CD4-positive, alpha-beta memory T cell (primary cell): ENCODE measurements at places on chromosomes 11 and 22.

- no peak overlapping the region for H3K27ac ChIP-seq
- no peaks in the 10 kb centered on the region for H3K4me1 ChIP-seq
- no peaks in the 10 kb centered on the region for H3K36me3 ChIP-seq
- H3K27me3 ChIP-seq = no peaks in the 10 kb centered on the region
Measured at GRCh38 chr22:48335442-48336139, 1492.1 kb downstream of the BRD1 start.

- no peaks in the 10 kb centered on the region for H3K27me3 ChIP-seq
- H3K4me3 ChIP-seq = no peak overlapping the region
- no peak overlapping the region for H3K27ac ChIP-seq
- no peaks in the 10 kb centered on the region for H3K36me3 ChIP-seq
- DNase-seq = no peak
Measured at GRCh38 chr11:8008212-8008611, 21.1 kb downstream of the EIF3F start.

- H3K4me3 ChIP-seq = no peak overlapping the region
- H3K27ac ChIP-seq = no peak overlapping the region
- peaks cover 23% of the 10 kb centered on the region for H3K36me3 ChIP-seq
- no peaks in the 10 kb centered on the region for H3K27me3 ChIP-seq
Measured at GRCh38 chr11:126194121-126194543, 17.3 kb downstream of the RPUSD4 start.

GRCh38 chr11:7167976-7168740 lies 79.4 kb downstream of the RBMXL2 start:
- no peaks in the 10 kb centered on the region for H3K36me3 ChIP-seq
- no peak overlapping the region for H3K27ac ChIP-seq
- H3K4me3 ChIP-seq = no peak overlapping the region
- H3K4me1 ChIP-seq = no peaks in the 10 kb centered on the region
- DNase-seq = no peak

DNA sequence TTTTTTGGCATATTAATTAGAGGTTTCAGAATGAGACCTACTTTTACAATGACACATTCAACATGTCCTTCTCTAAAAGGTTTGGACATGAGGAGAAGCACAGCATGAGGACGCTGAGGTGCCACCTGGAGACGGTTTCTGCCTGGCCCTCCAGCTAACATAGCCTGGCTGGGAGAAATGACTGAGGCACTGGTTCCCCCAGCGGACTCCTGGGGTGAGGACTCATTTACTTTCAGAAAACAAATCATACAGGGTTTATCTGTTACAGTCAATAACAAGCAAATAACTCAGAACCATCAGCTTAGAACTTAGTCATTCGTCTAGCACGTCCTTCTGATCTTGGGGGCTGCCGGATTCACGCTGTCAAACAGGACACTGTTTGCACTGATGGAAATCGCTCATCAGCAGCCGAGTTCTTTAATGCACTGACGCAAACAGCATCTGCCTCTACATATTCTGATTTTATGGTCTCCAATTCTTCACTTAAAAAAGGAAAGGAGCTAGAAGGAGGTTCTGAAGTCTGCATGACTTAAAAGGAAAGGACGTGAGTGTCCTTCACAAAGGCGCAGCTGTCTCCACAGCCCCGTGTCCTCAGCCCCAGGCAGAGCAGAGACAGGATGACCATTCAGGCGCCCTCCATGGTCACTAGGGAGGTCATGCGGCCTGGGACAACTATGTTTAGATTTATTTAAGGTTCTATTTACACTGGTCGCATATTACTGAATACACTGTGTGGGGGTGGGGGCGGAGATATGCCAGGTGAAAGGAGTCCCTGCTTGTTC lies 44.2 kb downstream of the CERK start:
- H3K4me1 ChIP-seq = no peaks in the 10 kb centered on the region
- no peaks in the 10 kb centered on the region for H3K27me3 ChIP-seq
- no peak overlapping the region for H3K27ac ChIP-seq
- peaks cover 87% of the 10 kb centered on the region for H3K36me3 ChIP-seq
- no peak for DNase-seq
- no peak overlapping the region for H3K4me3 ChIP-seq

GRCh38 chr22:31106001-31106571 lies 1.3 kb downstream of the SELENOM start:
- peaks cover 20% of the 10 kb centered on the region for H3K4me1 ChIP-seq
- H3K27ac ChIP-seq = no peak overlapping the region
- no peaks in the 10 kb centered on the region for H3K27me3 ChIP-seq

- H3K4me1 ChIP-seq = no peaks in the 10 kb centered on the region
- no peak overlapping the region for H3K27ac ChIP-seq
Measured at GRCh38 chr11:20839231-20839630, 169.8 kb downstream of the NELL1 start.

- H3K27me3 ChIP-seq = no peaks in the 10 kb centered on the region
- H3K27ac ChIP-seq = no peak overlapping the region
- H3K4me1 ChIP-seq = no peaks in the 10 kb centered on the region
Measured at GRCh38 chr22:44409211-44409973, 88.6 kb downstream of the RTL6 start.

GRCh38 chr22:22556995-22557925 lies 1.8 kb downstream of the PRAME start:
- no peak for DNase-seq
- H3K4me1 ChIP-seq = peaks cover 3% of the 10 kb centered on the region
- no peaks in the 10 kb centered on the region for H3K27me3 ChIP-seq
- no peak overlapping the region for H3K4me3 ChIP-seq

DNA sequence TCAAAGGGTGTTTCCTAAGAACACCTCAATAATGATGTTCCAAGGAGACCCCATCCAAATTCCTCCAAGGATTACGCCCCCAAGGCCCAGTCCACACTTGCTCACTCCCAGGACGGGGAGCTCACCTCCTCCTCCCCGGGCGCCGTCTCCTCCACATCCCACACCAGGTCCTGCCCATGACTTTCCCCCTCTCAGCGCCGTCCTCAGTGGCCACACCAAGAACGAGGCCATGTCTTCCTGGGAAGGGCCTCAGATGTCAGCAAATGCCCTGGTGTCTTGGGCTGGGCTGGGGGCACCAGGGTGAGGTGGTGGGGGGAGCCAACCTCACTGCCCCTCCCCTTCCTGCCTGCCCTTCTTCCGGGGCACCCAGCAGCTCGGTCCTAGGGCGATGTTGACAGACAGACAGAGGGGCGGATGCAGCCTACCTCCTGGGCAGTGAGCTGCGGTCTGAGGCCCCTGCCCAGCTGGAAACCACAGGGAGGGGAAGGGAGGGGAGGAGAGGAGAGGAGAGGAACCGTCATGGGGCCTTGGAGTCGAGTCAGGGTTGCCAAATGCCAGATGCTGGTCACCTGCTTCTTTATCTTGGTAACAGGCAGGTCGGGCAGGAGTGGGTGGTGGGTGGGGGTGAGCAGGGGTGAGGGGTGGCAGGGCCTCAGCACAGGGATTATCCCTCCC lies at the start of the genes C11orf21 and TSPAN32:
TSS of gene C11orf21 (minus strand) at position 288 of the 675 bp plus-strand sequence. CDS start at position 178, 110 bp downstream.
TSS of gene TSPAN32 (plus strand) at position 383 of the 675 bp plus-strand sequence. CDS start at position 520, 137 bp downstream.
- peaks cover 87% of the 10 kb centered on the region for H3K4me1 ChIP-seq
- peak within 1 kb of the TSS; percentile 65 for H3K4me3 ChIP-seq
- no peaks in the 10 kb centered on the region for H3K36me3 ChIP-seq
- H3K27ac ChIP-seq = peak within 1 kb of the TSS; percentile 60
- DNase-seq = peak; percentile 52

DNA sequence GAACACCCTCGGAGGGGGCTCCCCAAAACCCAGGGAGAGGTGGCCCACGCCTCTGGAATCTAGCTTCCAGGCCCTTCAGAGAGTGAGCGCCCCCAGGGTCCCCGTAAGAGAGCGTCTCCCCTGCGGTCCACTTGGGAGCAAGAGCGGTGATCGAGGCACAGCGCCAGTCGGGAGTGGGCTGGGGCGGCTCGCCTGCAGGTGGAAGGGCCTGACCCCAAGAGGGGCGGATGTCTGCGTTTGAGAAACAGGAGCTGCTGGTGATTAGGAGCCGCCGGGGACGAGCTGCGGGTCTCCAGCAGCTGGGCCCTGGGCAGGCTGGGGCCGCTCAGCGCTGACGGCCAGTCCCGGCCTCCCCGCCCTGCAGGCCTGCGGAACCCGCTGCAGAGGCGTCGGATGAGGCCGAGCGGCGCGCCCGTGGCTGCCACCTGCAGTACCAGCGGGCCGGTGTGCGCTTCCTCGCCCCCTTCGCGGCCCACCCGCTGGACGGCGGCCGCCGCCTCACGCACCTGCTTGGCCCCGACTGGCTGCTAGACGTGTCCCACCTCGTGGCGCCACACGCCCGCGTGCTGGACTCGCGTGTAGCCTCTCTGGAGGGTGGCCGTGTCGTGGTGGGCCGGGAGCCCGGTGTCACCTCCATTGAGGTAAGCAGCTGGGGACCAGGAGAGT lies 10.0 kb downstream of the TMEM132A start:
- no peak overlapping the region for H3K4me3 ChIP-seq
- no peaks in the 10 kb centered on the region for H3K4me1 ChIP-seq
- DNase-seq = no peak
- no peak overlapping the region for H3K27ac ChIP-seq
- H3K27me3 ChIP-seq = no peaks in the 10 kb centered on the region

DNA sequence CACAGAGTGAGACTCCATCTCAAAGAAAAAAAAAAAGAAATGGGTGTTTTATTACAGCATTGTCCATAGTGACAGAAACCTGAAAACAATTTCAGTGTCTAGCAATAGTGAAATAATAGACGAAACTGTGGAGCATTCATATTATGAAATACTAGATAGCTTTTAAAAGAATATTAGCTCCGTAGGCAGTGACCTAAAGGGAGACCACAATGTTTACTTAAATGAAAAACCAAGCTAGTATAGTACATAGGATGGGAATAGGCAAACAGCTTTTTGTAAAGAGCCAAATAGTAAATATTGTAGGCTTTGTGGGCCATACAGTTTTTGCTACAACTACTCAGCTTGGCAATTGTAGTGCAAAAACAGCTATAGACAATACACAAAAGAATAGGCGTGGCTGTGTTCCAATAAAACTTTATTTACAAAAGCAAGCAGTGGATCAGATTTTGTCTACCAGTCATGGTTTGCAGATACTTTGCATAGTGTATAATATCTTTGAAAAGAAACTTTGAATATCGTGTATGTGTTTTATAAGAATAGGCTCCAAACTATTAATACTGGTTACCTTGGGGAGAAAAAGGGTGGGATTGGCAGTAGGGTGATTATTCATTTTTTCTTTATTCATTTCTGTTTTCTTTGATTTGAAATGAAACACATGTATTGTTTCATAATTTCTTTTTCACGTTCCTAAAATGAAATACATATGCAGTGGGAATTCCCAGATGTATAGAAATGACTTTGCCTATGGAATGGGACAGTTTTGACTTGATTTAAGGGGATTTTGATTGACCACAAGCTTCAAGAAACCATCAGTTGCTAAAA lies 50.7 kb downstream of the PRR5L start:
- no peak for DNase-seq
- no peak overlapping the region for H3K4me3 ChIP-seq
- no peaks in the 10 kb centered on the region for H3K27me3 ChIP-seq
- H3K4me1 ChIP-seq = no peaks in the 10 kb centered on the region
- no peak overlapping the region for H3K27ac ChIP-seq

DNA sequence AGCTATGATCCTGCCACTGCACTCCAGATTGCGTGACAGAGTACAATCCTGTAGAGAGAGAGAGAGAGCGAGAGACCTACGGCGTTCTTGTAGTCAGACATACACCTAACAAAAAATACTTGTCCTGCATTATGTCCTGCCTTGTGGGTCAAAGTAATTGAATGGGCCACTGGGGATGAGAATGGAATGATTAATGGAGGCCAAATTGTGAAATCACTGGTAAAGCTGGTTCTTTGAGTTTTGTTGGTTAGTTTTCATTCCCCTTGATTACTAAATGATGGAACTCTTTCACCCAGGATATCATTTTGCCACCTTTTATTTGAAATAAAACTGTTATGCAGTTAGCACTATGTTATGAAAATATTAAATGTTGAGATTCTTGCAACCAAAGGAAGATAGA lies 18.7 kb downstream of the GAS2 start:
- H3K36me3 ChIP-seq = no peaks in the 10 kb centered on the region
- no peak overlapping the region for H3K27ac ChIP-seq
- H3K27me3 ChIP-seq = no peaks in the 10 kb centered on the region
- H3K4me3 ChIP-seq = no peak overlapping the region
- no peak for DNase-seq
